AG09319 (cell line): ENCODE measurements at places on chromosomes 13 and 19.

GRCh38 chr19:16216744-16217670 is 19.3 kb downstream of the AP1M1 start:
- DNase-seq: no peak

GRCh38 chr13:93769101-93769500 is 542.5 kb downstream of the GPC6 start:
- no peak for DNase-seq

- no peak for DNase-seq
Measured at GRCh38 chr13:39602277-39602613, 748 bp downstream of the LHFPL6 start.

DNA sequence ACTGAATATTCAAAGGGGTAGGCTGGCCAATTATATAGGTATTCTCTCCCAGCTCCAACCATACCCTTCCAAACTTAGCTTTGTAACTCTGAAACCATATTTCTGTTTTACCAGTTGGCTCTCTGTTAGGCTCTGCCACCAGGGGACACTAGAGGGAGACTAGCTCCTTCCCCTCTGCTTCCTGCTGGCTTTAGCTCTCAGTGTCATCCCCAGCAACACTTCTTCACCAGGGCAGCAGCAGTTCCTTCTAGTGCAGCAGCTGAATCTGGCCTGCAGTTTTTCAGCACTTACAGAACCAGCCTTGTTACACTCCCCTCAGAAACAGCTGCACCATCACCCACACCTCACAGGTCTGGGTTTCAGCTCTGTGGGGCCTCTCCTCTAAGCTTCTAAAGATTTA is 51.0 kb upstream of the DOCK9 start:
- no peak for DNase-seq
